ENCODE measurements at places on chromosomes 11 and 22.

GRCh38 chr11:63804259-63804658 lies 9.0 kb upstream of the SPINDOC start:
- DNase-seq: no peak

- no peak for DNase-seq
Measured at GRCh38 chr22:43173976-43174720, 12.8 kb downstream of the TTLL12 start.

GRCh38 chr11:124467381-124467927 lies 22.0 kb upstream of the OR8B8 start:
- DNase-seq: no peak

GRCh38 chr11:21476588-21476987 lies 716.3 kb upstream of the ANO5 start:
- DNase-seq: no peak

GRCh38 chr11:129733981-129734380 lies 81.7 kb upstream of the TMEM45B start:
- DNase-seq: no peak

GRCh38 chr11:2169005-2169378 lies 2.6 kb downstream of the TH start:
- no peak for DNase-seq

DNA sequence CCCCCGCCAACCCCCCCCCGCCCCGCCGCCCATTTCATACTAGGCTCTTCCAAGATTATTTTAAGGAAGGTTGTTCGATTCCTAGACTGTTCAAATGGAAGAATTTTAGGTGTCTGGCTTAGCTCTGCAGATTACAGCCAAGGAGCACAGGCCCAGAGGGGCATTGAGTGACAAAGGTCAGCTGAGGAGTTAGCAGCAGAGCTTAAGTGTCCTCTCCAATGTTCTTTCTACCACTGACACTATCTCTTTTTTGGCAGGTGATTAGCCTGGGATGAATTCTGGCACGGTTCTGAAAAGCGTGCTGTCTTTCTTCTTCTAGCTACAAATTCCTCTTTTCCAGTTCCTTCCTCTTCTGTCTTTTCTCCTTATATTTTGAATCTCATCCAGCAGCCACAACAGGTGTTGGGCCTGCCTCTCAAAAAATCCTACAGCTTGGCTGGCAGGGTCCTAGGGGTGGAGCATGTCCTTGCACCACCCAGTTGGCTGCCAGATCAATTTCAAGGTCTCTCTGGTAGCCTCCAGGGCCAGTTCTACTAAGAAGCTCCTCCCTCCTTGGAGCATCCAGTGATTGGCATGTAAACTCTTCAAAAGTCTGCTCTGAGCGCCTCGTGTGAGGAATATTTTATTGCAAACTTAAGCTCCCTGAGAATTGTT lies 23.0 kb downstream of the KCNE3 start:
- DNase-seq: no peak

DNA sequence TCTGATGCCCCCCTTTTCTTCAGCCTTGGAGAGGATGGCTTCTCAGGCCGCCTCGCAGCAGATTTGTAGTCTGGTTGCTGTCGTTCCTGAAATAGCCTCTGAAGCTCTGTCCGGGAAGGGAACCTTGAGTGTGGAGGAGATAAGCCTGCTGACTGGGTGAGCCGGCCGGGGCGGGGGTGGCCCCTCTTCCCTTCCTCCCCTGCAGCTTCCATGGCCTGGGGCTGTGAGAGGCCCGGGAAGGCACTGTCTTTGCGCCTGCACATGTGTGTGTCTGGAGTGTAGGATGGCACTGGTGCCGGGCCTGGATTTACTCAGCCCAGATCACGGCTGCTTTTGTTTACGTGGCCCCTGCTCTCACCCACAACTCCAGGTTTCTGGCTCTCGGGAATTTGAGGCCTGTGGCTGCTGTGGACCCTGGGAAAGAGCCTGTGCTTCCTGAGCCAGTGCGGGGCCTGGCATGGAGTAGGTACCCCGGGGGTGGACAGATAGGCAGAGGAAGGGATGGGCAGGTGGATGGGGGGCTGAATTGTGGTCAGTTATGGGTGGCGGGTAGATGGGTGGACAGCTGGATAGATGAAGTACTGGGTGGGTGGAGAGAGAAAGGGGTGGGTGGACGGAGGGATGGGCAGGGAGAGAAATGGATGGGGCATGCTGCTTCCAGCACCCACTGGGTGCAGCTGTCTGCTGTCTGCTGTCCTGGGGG lies 16.6 kb downstream of the KCNQ1 start:
- no peak for DNase-seq

DNA sequence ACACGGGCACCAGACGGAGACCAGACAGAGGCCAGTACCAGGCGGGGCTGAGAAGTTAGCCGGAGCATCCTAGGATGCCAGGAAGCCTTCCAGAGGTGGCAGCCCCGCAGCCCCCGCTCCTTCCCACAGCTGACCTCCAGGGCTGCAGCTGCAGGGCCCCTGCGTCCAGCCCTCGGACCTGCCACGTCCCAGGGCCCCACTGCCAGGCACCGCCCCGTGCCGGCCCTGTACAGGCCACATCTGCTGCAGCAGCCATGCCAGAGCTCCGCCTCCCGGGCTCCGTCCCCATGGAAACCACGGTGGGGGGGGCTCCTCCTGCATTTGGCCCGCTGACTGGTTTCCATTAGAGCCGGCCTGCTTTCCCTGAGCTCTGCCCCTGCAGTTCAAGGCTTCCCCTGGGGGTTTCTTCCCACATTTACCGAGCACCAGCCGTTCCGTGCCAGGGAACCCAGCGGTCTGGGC lies 62.5 kb upstream of the PPARA start:
- no peak for DNase-seq

GRCh38 chr11:12712132-12712531 lies 37.9 kb downstream of the TEAD1 start:
- no peak for DNase-seq

Measured in CD4-positive, alpha-beta T cell treated with Interleukin-6 at 100 ng/mL for 8 hours (primary cell).